ENCODE measurements at places on chromosomes 12 and 14.

DNA sequence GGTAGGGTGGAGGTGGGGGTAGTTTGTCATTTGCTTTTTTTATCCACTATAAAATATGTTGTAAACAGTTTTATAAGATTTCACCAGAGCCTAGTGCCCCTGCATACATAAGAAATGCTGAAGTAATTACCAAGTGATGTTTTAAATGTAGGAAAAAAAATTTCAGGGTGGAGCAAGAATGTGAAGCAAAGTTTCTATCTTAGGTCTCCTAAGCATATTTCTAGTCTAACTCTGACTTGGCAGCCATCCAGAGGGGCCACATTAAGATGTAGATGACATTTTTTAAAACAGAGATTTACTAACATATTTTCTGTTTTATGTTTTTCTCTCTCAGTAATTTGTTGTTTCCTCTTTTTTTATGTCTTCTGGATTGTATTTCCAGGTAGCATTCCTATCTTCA lies 15.8 kb upstream of the KRAS start:
- no peak for DNase-seq

DNA sequence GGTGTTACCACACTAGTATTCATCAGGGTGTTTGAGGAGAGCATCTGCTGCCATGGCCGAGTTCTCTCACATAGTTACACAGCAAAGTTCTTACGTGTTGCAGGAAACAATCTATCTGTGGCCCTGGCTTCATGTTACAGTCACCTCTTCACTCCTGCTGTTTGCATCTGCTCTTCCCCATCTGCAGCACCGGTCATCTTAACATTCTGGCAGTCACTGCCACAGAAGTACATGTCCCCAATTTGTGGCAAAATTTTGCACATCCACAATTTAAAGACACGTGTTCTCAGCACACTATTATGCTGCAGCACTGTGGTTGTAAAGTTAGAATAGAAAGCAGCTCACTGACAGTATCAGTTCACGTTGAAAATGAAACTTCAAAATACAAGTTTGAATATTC lies 23.2 kb downstream of the MAPK1IP1L start:
- no peak for DNase-seq

DNA sequence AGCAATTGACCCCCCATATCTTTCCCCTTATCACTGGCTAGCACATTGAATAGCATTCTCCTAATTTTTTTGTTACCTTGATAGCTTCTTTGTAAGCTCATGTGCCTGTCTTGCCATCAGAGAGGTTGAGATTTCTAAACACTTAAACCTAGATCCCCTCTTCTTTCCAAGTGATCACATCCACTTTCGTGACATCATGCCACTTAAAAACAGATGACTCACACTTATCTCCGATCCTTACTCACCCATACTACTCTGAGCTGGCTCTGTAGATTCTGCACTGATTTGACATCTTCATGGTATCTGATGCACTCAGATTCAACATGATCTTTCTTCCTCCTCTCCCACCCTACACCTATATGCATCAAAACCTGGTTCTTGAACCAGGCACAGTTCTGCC lies 10.5 kb downstream of the GPR137C start:
- no peak for DNase-seq

DNA sequence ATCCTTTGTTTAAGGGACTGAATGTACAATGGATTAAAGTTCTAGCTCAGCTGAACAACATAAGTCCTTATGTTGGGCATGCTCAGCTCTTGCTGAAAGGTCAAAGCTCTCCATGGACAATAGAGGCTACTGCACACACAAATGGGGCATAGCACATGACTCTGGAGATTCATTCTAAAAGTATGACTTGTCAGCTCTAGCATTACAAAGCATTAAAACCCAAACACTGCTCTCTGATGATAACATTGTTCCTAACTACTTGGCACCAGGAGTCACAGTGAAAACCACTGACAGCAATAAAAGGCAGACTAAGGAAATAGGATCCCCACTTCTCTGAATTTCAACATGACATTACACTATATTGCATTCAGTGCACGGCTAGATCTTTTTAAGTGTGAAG lies 21.9 kb upstream of the FSCB start:
- DNase-seq, result no peak
